Stimulated activated effector memory CD8-positive, alpha-beta T cell treated with anti-CD3 and anti-CD28 coated beads, Interleukin-12 subunit alpha, Interleukin-12 subunit beta, amount 100 ng/mL, for 72 hours (primary cell): ENCODE measurements at places on chromosomes 12 and 14.
A peak's percentile ranks its signal among the peaks of the same experiment; 100 is the strongest.

DNA sequence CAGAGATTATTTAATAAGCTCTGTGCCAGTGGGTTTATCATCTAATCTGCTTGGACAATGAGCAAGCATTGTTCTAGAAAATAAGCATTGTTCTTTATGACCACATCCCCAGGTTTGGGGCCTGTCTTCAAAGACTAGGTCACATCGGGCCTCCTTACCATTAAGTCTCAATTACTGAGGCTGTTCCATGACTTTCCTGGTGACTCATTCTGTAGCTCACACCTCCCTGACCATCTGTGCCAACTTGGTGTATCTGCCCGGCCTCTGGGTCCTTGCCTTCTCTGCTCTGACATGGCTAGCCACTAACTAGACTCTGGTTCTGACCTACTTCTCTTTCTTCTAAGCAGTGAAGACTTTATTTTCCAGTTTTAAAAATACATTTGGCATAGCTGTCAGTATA is 44.4 kb upstream of the PLEKHA5 start:
- no peak for DNase-seq

- DNase-seq = no peak
These were observed 551.7 kb downstream of the NRXN3 start for GRCh38 chr14:78721756-78722480.

GRCh38 chr14:91036741-91037469 is 23.5 kb downstream of the RPS6KA5 start:
- no peak for DNase-seq

- DNase-seq = no peak
These were observed 59.8 kb upstream of the C14orf180 start for GRCh38 chr14:104519721-104520120.

- DNase-seq = no peak
These were observed 147.1 kb upstream of the NRXN3 start for GRCh38 chr14:78023112-78023511.

GRCh38 chr12:53430116-53430515 is 6.5 kb downstream of the AMHR2 start:
- DNase-seq = no peak

DNA sequence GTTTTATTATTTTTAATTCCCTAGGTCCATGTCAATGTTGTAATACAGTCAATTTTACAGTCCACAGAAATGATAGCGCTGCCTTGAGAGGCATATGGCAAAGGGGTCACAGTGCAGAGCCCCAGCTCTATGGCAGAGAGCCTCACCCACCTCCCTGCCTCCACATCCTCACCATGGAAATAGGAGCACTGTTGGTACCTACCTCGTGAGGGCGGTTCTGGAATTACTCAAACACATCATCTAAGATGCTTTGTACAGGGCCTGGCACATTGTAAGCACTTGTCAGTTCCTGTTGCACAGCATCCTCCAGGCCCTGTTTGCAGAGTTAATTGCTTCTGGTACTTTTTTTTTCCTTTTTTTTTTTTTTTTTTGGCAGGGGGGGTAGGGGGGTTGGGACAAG is 4.1 kb upstream of the AKAP5 start:
- DNase-seq = no peak

- DNase-seq = no peak
These were observed 149.0 kb upstream of the NAV3 start for GRCh38 chr12:77681726-77682125.

DNA sequence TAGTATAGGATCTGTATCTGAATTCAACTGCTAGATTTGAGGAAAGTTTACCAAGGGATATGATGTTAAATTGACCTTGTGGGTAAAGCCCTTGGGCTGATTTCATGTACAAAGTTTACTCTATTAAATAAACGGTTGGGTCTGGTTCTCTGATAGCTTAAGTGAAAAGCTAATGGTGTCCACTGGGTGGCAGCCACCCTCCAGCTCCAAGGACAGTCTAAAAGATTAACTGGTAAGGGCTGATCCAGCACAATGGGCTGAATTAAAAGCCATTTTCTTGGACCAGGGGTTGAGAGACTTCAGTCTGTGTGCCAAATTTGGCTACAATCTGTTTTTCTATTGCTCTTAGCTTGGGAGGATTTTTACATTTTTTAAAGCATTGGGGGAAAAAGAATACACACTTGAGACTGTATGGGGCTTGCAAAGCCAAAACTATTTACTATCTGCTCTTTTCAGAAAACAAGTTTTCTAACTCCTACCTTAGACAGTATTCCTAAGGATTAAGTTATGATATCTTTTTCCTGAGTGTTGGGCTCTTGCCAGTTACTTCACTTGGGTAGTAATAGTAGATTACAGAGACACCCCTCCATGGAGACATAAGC is 116.5 kb downstream of the GPHN start:
- DNase-seq = no peak

- no peak for DNase-seq
These were observed 30.3 kb upstream of the KLRF1 start for GRCh38 chr12:9796971-9797370.

- DNase-seq = no peak
These were observed 6.9 kb upstream of the CKAP4 start for GRCh38 chr12:106254724-106255123.

DNA sequence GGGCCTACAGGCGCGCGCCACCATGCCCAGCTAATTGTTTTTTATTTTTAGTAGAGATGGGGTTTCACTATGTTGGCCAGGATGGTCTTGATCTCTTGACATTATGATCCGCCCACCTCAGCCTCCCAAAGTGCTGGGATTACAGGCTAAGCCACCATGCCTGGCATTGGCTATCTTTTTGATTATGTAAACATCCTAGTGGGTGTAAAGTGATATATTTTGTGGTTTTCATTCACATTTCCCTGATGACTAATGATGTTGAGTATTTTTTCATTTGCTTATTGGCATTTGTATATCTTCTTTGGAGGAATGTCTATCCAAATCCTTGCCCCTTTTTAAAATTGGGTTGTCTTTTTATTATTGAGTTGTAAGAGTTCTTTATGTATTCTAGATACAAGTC is 16.3 kb downstream of the CREBL2 start:
- no peak for DNase-seq

DNA sequence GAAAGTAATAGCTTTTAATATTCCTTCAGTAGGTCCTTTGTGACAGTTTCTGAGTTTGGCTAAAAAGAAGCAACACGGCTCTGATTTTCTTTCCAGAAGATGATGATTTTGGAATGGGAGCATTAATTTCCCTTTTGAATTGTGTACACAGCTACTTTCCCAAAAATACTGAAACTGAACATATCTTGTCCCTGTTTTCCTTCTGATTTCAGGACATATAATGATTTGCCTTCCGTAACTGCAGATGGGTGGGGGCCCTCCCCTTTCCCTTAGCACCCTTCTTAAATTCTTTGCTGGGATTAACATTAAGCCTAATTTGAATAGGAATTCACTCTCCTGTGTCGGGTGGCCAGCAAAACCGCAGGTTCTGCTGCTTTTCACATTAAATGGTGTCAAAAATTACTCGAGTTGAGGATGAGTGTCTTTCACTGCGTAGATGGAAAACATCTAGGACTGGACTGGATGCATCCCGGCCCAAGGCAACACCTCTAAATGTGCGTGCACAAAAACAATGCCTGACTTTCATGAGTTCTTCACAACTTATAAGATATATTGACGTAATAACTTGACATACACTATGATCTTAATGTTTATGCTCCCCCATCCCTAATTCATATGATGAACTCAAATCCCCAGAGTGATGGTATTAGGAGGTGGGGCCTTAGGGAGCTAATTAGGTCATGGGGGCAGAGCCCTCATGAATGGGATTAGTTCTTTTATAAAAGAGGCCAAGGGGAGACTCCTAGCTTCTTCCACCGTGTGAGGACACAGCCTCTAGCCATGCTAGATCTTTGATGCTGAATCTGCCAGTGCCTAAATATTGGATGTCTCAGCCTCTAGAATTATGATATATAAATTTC is 158.1 kb downstream of the AEBP2 start:
- DNase-seq = no peak

DNA sequence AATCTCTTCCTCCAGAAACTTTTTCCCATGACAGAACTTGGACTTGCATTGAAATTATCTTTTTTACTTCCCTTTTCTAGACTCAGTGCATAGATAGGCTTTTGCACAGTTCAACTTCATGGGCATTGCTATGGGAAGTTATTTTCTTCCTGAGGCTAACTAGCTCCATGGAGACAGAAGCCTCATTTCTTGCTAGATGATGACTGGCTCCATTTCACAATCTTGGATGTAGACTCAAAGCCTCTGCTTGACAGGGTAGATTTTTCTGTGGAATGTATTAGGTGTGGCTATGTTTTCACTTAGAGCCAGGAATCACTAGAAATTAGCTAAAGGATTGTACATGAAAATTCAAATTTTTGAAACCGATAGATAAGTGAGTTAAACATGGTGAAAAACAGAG is 884.1 kb upstream of the MGAT4C start:
- no peak for DNase-seq

- no peak for DNase-seq
These were observed 28.8 kb downstream of the VPS37B start for GRCh38 chr12:122866950-122867607.

GRCh38 chr14:52937306-52937705 is 13.5 kb downstream of the FERMT2 start:
- no peak for DNase-seq

GRCh38 chr14:101809671-101810514 is 48.4 kb downstream of the PPP2R5C start:
- peak; percentile 86 for DNase-seq
